ENCODE measurements at places on chromosomes 6 and 20. TPM values are rescaled to one million over a fixed set of nuclear protein-coding genes. Genes with fewer than 3 reads are reported as not detected.
A peak's percentile ranks its signal among the peaks of the same experiment; 100 is the strongest.

DNA sequence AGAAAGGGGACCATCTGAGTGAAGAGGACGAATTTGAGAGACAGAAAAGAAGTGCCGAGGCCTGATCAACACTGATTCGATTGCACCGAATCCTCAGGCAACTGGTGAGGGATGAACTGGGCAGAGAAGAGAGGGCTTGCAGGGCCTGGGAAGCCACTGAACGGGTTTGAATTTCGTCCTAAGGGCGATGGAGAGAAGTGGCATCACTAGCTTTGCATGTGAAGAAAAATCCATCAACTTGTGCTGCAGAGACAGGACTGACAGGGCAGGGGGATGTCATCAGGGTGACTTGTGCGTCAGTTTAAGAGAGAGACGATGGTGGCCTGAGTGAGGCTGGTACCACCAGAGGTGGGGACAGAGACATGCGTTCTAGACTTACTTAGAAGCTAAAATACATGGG is 73.7 kb upstream of the SLC22A23 start:
- no peaks in the 10 kb centered on the region for H3K36me3 ChIP-seq
- no peak overlapping the region for H3K4me3 ChIP-seq
- peaks cover 2% of the 10 kb centered on the region for H3K27me3 ChIP-seq
- no peak for DNase-seq
- no peak overlapping the region for H3K27ac ChIP-seq

DNA sequence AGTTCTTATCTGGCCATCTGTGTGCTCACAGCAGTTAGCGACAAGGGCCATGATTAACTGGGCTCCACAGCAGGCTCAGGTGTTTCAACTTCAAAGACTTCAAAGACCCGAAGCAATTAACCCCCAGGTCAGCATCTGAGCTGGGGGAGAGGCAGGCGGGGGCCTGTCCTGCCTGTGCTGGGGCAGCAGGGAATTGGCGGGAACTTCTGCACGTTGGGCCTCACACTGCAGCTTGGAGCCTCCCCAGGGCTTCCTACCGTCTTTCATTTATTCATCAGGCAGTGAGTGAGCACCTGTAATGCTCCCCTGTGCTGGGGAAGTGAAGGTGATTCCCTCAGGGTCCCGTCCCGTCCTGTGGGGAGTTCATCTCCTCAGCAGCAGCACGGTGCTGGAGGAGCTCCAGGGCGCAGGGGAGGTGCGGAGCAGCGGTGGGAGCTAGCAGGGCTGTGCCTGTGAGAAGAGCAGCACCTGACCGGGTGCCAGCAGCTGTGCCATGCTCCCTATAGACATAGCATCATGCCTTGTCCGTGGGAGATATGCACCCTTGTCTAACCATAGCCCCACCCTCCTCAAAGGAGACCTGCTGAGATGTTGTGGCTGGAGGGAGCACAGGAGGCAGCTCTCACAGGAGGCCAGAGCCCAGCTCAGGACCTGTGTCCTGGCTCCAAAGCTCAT is 51.8 kb upstream of the FRMD1 start:
- H3K4me3 ChIP-seq, result no peak overlapping the region
- H3K27ac ChIP-seq, result no peak overlapping the region
- no peak for DNase-seq

DNA sequence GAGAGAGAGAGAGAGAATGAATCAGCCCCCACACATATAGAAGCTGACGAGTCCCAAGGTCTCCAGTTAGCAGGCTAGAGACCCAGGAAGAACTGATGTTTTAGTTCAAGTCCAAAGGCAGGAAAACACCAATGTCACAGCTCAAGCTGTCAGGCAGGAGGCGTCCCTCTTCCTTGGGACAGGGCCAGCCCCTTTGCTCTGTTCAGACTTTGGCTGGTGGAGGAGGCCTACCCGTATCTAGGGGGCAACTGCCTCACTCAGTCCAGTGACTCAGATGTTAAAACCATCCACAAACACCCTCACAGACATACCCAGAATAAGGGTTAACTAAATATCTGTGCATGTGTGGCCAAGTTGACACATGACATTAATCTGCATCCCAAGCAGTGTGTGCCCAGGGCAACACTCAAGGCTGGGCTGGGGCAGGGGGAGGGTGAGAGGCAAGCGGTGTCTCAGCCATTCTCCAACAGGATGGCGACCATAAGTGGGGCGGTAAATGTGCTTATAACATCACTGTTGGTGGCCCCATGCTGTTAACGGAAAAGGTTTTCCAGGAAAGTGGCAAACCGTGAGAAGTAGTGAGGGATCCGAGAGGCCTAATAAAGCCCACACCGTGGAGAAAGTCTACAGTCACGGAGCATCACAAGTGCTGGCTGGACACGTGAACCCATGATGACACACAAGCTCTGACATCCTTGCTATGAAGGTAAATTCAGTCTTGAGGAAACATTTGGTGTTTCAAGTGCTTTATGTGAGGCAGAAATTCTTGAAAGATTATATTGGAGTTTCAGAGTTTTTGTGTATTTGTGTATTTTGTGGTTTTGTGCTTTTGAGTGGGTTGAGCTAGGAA is 28.1 kb downstream of the RAMACL start:
- H3K4me1 ChIP-seq, result peaks cover 54% of the 10 kb centered on the region
- H3K36me3 ChIP-seq, result no peaks in the 10 kb centered on the region
- DNase-seq, result no peak
- H3K4me3 ChIP-seq, result no peak overlapping the region
- H3K27ac ChIP-seq, result no peak overlapping the region

DNA sequence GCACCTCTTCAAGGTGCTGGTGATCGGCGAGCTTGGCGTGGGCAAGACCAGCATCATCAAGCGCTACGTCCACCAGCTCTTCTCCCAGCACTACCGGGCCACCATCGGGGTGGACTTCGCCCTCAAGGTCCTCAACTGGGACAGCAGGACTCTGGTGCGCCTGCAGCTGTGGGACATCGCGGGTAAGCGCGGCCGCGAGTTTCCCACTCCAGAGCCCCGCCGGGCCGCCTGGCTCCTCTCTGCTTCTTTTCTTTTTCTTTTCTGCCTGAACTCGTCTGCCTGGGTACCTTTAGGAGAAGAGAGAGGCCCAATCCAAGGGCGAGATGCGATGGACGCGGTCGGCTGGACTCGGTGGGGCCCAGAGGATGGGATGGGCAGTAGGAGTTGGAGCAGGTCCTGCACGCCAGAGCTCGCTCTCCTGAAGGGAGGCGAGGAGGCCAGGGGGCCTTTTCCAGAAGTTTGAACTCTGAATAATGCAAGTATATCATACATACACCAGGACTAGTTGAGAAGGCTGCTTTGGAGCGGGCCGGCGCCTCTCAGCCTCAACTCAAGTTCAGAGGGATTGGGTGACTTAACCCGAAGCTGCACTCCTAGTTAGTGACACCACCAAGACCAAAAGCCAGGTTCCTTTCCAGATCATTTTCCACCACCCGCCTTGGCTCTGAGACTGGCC is 445 bp downstream of the RAB32 start:
- H3K27me3 ChIP-seq, result no peaks in the 10 kb centered on the region
- DNase-seq, result peak; percentile 84
- H3K27ac ChIP-seq, result peak overlapping the region; percentile 98
- peak overlapping the region; percentile 76 for H3K4me3 ChIP-seq

- no peak overlapping the region for H3K27ac ChIP-seq
- peaks cover 12% of the 10 kb centered on the region for H3K4me1 ChIP-seq
- no peak for DNase-seq
- H3K27me3 ChIP-seq, result peaks cover 27% of the 10 kb centered on the region
- H3K36me3 ChIP-seq, result no peaks in the 10 kb centered on the region
- H3K4me3 ChIP-seq, result no peak overlapping the region
Observed at GRCh38 chr20:48492715-48493070, 335.1 kb downstream of the PREX1 start.

The AVP gene
- total RNA-seq, result not detected

DNA sequence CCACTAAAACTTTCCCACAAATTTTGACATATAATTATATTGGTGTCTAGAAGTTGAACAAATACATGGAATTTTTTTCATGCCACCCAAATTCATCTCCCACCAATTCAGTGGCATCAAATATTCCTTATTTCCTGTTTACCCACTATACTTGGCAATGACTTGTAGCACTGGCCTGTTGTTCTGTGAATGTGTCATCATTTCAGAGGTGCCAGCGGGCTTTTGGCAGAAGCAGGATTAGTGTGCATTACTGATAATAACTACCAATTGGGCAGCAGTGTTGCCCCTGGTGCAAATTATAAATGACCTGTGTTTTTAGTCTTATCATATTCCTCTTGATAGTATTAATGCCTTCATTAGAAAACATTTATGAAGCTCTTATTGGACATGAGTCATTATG is 121.3 kb downstream of the TFAP2B start:
- H3K27me3 ChIP-seq, result no peaks in the 10 kb centered on the region
- H3K36me3 ChIP-seq, result no peaks in the 10 kb centered on the region

DNA sequence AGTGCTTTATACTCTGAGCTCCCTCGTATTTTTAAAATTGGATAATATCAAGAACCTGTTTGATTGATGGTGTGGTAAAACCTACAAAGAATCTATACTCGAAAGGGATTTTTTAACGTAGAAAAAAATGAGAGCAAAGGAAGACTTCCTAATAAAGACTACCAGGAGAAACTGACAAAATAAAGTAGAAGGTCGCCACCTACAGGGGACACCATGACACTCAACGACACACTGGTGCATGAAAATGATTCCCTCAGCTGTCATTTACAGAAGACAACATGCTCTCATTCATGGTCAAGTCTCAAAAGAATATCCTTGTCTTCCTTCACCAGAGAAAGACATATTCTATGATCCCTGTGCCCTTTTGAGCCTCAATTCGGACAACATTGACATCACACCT is 10.1 kb upstream of the NHSL1 start:
- no peak overlapping the region for H3K4me3 ChIP-seq
- DNase-seq, result no peak
- H3K27me3 ChIP-seq, result no peaks in the 10 kb centered on the region
- H3K27ac ChIP-seq, result no peak overlapping the region
- no peaks in the 10 kb centered on the region for H3K36me3 ChIP-seq
- H3K4me1 ChIP-seq, result peaks cover 4% of the 10 kb centered on the region

- peak overlapping the region; percentile 99 for H3K27ac ChIP-seq
- peaks cover 31% of the 10 kb centered on the region for H3K4me1 ChIP-seq
- peak; percentile 89 for DNase-seq
Observed at GRCh38 chr20:63863798-63864544, 1.1 kb upstream of the TPD52L2 start.

DNA sequence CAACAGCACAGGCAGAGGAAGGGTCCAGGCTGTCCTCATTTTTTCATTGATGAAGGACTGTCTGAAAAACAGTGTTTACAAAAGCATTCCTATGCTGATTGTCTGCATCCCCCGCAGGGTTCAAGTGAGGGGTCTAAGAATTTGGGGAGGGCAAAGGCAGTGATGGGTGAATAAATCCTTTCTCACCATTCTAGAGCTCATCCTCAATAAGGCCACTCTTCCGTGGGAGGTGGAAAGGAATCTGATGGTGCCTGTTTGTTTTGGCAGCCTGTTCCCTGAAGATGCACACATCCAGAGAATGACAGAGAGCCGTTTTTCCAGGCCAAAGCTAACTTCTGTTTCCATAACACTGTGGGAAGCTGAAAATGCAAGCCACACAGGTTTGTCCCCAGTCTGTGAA is 164.5 kb downstream of the MOXD1 start:
- no peak overlapping the region for H3K4me3 ChIP-seq
- H3K4me1 ChIP-seq, result no peaks in the 10 kb centered on the region
- no peak for DNase-seq
- H3K27ac ChIP-seq, result no peak overlapping the region
- H3K36me3 ChIP-seq, result no peaks in the 10 kb centered on the region

GRCh38 chr6:143155681-143156080 is 95.0 kb downstream of the AIG1 start:
- no peak overlapping the region for H3K27ac ChIP-seq
- no peak for DNase-seq
- peaks cover 13% of the 10 kb centered on the region for H3K4me1 ChIP-seq

GRCh38 chr20:39913274-39913673 is 775.8 kb downstream of the MAFB start:
- DNase-seq, result no peak
- H3K36me3 ChIP-seq, result no peaks in the 10 kb centered on the region
- no peak overlapping the region for H3K27ac ChIP-seq
- no peaks in the 10 kb centered on the region for H3K27me3 ChIP-seq
- no peak overlapping the region for H3K4me3 ChIP-seq

The TRIM31 gene
- total RNA-seq, result not detected

- H3K36me3 ChIP-seq, result no peaks in the 10 kb centered on the region
- DNase-seq, result no peak
- H3K4me1 ChIP-seq, result no peaks in the 10 kb centered on the region
- no peaks in the 10 kb centered on the region for H3K27me3 ChIP-seq
- H3K27ac ChIP-seq, result no peak overlapping the region
- H3K4me3 ChIP-seq, result no peak overlapping the region
Observed at GRCh38 chr20:14576196-14576877, 238.9 kb upstream of the FLRT3 start.

The GCNT2 gene
- 8.0 TPM for total RNA-seq

The HLA-DMB gene
- total RNA-seq, result 18.1 TPM

- no peak overlapping the region for H3K4me3 ChIP-seq
- H3K36me3 ChIP-seq, result peaks cover 76% of the 10 kb centered on the region
- no peak overlapping the region for H3K27ac ChIP-seq
- H3K27me3 ChIP-seq, result no peaks in the 10 kb centered on the region
Observed at GRCh38 chr20:3592931-3593330, 70.3 kb downstream of the GFRA4 start.

Data from suprapubic skin (tissue), 4 donors.